ENCODE measurements at places on chromosomes 6 and 20. TPM values are rescaled to one million over a fixed set of nuclear protein-coding genes. Genes with fewer than 3 reads are reported as not detected.

Gene SRC
- total RNA-seq, result 16.8 TPM

Gene ADA
- 34.3 TPM for total RNA-seq

Gene PXDC1
- 18.9 TPM for total RNA-seq

Gene VGLL2
- total RNA-seq, result not detected

Gene EDN3
- total RNA-seq, result not detected

Gene PTCRA
- not detected for total RNA-seq

Gene HSF2
- total RNA-seq, result 10.6 TPM

Gene GSTA3
- total RNA-seq, result not detected

Gene BANF2
- not detected for total RNA-seq

Gene OR2H2
- total RNA-seq, result not detected

Gene NKAIN2
- total RNA-seq, result not detected

Gene CCDC170
- total RNA-seq, result not detected

Gene PSMB1
- 94.3 TPM for total RNA-seq

Gene LINC00237
- total RNA-seq, result not detected

Gene MRAP2
- not detected for total RNA-seq

Gene C6orf163
- total RNA-seq, result 11.8 TPM

Gene SIGLEC1
- 0.15 TPM for total RNA-seq

Gene GHRH
- not detected for total RNA-seq

Gene MBOAT1
- total RNA-seq, result 7.3 TPM

Gene ABHD16A
- total RNA-seq, result 78.3 TPM

Gene CASS4
- 0.42 TPM for total RNA-seq

Gene FRS3
- 8.6 TPM for total RNA-seq

Gene PBOV1
- total RNA-seq, result not detected

Gene LPA
- not detected for total RNA-seq

Gene RIMS1
- total RNA-seq, result not detected

Gene TFAP2C
- not detected for total RNA-seq

Gene MPC1
- total RNA-seq, result 19.6 TPM

Gene CAGE1
- 0.32 TPM for total RNA-seq

Gene CYP39A1
- total RNA-seq, result not detected

Gene BLCAP
- total RNA-seq, result 188 TPM

Gene RIPPLY2
- total RNA-seq, result not detected

Gene PMEPA1
- total RNA-seq, result 37.4 TPM

Gene CALHM4
- total RNA-seq, result not detected

Gene SPATA25
- total RNA-seq, result 2.9 TPM

Gene TCF19
- 10.4 TPM for total RNA-seq
